Fibroblast of pulmonary artery (primary cell): ENCODE measurements at places on chromosomes 12 and 14.
A peak's percentile ranks its signal among the peaks of the same experiment; 100 is the strongest.

DNA sequence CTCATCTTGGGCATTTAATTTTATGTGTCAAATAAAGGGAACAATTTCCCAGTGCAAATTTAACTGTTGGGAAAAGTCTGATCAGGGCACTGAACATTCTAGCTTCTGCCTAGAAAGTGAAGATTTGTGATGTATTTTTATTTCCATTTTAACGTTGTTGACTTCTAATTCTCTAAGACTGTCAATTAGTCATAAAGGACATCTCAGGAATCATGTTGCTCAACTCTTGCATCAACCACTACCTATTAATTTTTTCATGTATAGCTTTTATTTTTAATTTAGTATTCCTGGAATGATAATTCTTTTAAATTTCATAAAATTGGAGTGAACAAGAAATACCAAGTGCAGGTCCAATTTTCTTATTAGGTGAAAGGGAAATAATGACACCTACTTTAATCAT is 87.9 kb upstream of the METAP2 start:
- no peak for DNase-seq

DNA sequence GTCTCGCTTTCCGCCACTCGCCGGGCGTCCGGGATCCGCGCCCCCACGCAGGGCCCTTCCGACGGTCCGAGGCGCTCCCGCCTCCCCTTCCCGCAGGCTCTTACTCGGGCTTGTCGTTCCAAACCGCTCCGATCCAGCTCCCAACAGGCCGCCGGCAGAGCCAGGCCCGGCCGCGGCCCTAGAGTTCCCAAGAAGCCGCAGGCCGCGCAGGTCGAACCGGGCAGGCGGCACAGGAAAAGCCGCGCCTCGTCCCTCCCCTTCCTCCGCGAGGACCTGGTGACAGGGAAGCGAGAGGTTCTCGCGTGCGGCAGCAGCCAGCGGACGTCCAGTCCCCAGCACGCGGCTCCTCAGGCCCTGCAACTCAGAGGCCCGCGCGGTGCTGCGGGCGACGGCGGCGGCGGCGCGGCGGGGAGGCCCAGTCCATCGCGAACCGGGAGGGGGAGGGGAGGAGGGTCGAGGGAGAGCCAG is 272 bp downstream of the HECTD1 start:
- no peak for DNase-seq

- DNase-seq = no peak
These were observed 105.0 kb upstream of the RASSF8 start for GRCh38 chr12:25853316-25854095.

GRCh38 chr12:56989861-56990610 is 16.3 kb downstream of the ZBTB39 start:
- DNase-seq = no peak

DNA sequence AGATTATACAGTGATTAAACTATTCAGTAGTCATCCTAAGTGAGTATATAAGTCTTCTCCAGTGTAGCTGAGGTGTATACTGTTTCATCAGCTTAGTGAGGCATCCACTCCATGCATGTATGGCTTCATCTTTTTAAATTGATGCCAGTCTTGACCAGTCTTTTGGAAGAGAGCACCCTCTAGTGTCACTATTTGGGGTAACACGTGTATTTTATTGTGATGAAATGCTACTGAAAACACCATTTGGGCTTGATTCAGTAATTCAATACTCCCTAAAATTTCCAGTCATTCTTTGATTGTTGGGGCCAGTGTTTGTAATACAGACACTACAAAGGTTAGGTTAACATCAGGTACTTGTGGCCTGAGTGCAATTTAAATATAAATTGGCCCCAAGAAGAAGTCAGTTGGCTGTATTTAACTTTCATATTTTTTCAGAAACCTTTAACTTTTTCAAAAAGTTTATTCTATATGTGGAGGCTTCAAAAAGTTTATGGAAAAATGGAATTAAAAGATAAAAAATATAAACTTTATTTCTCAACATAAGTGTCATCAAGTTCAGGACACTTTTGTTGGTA is 35.3 kb downstream of the MIPOL1 start:
- peak; percentile 71 for DNase-seq

DNA sequence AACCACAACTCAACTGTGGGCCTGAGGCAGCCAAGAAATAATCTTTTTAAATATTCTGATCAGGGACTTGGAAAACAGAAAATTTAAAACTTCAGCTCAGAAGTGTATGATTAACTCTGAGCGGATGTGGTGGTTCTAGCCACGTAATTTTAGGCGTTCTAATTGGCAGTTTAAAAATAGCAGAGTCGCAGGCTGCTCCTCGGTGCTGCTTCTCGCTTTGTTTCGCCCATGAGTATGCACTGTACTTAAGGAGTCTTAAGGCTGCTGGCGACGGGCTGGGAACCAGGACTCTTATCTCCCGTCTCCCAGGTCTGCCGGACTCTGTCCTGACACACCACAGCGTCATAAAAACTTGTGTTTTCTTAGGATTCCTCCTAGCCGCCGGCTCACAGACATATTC is 113.4 kb upstream of the PELI2 start:
- peak; percentile 74 for DNase-seq

GRCh38 chr12:115213538-115214016 is 529.6 kb upstream of the TBX3 start:
- no peak for DNase-seq

GRCh38 chr12:82955043-82955442 is 268.3 kb downstream of the TMTC2 start:
- no peak for DNase-seq

- DNase-seq = no peak
These were observed 40.9 kb upstream of the FRMD6 start for GRCh38 chr14:51610771-51611170.

DNA sequence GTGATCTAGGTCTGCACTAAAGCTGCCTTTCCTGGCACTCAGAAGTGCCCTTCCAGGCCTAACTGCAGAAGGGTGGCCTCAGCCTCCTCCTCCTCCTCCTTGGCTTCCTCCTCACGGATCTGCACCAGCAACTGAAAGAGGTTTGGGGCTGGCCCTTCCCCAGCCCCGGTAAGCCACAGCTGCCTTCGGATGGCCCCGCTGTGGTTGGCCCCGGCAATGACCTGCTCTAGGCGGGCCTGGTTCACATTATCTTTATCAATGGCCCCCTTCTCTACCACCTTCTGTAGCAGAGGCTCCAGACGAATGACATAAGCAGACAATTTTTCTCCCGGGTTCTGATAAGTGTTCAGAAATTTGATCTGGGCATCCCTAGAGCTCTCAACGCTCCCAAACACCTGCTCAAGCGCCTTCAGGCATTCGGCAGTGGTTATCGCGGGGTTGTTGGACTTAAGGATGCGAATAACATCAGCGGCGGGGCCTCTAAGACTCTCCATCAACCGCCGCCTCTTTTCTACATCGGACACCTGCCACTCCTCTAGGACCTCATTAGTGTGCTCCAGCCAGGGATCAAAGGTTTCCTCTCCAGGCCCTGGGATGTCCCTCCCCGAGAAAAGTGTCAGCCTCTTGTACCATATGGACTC is 1.5 kb downstream of the PNMA1 start:
- DNase-seq = no peak

DNA sequence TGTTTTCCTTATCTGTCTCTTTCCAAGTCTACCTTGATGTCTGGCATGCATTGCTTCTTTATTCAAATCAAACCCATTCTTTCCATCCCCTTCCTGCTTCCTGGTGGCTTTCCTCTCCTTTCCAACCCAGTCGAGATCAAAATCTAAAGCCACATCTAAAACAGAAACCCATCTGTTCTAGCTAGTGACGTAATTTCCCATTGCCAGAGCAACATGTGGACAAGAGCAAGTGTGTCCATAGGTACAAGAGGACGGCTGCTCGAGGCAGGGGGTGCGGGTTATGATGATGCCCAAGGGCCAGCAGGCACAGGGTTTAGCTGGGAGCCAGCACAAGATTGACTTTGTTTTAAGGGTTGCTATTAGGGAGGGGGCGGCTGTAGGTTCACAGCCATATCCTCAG is 7.0 kb downstream of the KRT80 start:
- DNase-seq = no peak

- no peak for DNase-seq
These were observed 296.2 kb upstream of the PPFIA2 start for GRCh38 chr12:82055391-82055790.

GRCh38 chr12:62767496-62767895 is 167.5 kb downstream of the PPM1H start:
- peak; percentile 56 for DNase-seq

GRCh38 chr12:78185109-78185508 is 354.4 kb downstream of the NAV3 start:
- no peak for DNase-seq

DNA sequence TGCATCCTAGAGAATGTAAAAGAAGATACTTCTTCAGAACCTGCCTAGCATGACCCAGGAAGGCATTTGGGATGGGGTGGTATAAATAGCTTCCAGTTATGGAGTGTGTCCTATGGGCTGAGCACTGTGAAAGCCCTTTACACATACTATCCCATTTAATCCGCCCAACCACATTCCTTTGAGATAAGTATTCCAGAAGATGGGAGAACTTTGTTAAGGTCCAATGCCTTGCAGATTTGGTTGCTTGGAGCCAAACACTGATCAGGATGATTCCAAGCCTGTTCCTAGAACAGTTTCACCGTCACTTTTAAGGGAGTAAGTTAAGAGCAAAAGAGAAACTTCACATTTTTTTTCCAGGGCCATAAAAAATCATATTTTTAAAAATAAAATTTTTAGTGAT is 82.5 kb upstream of the CLMN start:
- DNase-seq = no peak

- peak; percentile 16 for DNase-seq
These were observed 89.3 kb downstream of the FIGNL2 start for GRCh38 chr12:51759175-51759574.

DNA sequence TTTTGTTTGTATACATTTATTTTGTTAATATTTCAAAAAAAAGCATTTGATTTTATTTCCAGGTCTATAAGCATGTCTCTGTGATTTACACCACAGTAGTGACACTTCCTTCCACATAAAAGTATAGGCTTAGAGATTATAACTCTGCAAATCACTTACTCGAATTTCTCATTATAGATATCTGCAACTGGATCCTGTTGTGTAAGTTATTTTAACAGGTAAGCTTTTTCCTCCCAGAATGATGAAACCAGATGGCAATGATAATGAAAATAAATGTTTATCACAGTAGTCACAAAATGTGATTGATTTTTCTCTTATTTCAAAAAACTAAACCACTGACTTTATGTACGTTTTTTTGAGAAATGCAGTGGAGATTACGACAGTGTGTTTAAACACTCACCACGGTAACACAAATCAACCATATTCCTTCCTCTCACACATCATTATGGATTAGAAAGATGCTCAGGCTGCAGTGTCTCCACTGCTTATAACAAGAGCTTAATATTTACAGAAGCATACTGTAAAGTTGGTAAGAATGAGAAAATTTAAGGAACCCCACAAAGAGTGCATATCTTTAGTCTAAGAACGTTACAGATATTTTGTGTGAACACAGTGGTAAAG is 194.6 kb downstream of the ATXN7L3B start:
- no peak for DNase-seq

DNA sequence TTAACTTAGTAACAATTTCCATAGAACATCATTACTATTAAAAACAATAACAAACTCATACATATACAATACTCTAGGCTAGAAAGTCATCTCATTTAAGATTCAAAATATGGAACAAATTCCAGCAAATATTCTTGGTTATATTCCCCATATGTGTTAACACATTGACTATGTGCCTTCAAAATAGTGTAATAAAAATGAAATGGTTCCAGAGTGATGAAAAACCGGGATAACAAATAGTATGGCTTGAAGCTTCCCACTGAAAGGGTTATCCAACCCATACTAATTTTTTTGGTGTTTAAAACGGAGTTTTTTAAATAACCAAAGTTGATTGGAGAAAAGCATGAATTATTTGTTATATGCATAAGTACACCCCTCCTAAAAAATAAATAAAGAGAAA is 5.3 kb downstream of the LRIG3 start:
- DNase-seq = no peak

- DNase-seq = no peak
These were observed 64.3 kb upstream of the DIO3 start for GRCh38 chr14:101496776-101497683.

DNA sequence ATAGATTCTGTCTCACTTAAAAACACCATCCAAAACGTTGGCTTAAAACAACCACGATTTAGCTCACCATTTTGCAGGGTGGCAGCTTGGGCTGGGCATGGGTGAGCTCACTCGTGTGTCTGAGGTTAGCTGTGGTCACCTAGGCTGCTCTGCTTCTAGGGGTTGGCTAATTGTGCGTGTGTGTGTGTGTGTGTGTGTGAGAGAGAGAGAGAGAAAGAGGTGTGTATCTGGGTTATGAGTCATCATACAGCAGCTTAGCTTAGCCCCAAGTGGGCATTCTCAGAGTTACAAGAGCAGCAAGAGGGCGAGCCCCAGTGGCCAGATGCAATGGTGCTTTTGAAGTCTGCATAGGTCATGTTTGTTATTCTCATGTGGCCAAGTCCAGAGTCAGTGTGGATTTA is 6.0 kb downstream of the FBXW8 start:
- DNase-seq = peak; percentile 67

GRCh38 chr14:55579724-55580469 is at the start of gene KTN1:
KTN1 (plus strand) TSS chr14:55580207; CDS start chr14:55612049, 31,842 bp downstream.
- DNase-seq = peak; percentile 73

DNA sequence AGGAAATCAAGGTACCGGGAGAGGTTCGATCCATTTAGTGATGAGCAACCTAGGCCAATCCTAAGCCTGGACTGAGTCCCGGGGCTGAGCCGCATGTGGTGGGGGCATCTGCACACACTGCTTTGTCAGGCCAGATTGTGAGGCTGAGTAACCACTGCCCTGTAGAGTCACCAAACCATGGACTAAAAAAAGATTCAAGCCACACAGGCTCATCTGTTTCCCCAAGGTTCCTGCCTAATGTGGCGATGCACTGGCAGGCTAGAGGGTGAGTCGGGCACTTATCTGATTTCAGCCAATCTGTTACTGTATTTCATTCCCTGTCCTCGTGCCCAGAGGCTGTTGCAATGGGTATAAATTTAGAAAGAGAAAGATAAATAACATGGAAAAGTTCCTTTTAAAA is 140.8 kb downstream of the TTC7B start:
- peak; percentile 36 for DNase-seq

- DNase-seq = no peak
These were observed 924.4 kb upstream of the LRFN5 start for GRCh38 chr14:40682131-40682913.

GRCh38 chr12:52607314-52607713 is 6.1 kb upstream of the KRT72 start:
- DNase-seq = no peak

DNA sequence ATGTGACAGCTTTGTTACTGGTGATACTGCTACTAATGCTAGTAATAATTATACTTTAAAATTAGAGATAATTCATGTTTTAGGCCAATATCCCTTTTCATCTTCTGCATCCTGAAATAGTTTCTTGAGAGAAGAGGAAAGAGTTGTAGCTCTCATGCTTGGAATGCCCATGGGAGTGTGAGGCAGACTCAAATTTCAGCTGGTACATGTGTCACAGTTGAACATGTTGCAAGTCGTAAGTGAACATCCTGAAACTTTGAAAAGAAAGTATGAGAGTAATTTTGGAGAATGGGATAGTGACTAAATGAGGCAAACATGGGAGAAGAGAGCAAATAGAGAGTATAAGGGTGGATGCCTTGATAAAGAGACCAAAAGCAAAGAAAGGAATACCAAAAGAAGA is 168.0 kb downstream of the TMTC3 start:
- peak; percentile 87 for DNase-seq

- DNase-seq = no peak
These were observed 33.5 kb upstream of the ARHGAP5 start for GRCh38 chr14:32043624-32044023.
